ENCODE measurements at places on chromosomes 16 and 17.

- no peak for DNase-seq
These were observed 63.1 kb downstream of the STX8 start for GRCh38 chr17:9512323-9513168.

GRCh38 chr17:8964801-8965393, 610 bp downstream of the PIK3R5 start:
- DNase-seq: no peak

DNA sequence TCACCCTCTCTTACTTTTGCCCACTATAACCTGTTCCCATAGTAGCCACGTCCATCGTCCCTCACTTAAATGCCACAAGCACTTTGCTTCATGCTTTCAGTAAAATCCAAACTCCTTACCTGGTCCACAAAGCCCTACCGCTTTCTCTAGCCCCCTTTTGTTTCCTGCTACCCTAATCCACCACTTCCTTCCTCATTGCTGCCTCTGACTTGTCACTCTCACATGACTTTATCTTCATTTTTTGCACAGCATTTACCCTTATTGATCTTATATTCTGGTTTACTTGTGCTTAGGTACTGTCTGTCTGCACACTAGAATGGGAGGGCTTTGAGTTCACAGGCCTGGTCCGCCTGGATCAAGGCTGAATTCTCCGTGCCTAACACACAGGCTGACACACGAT, 340.0 kb downstream of the XYLT1 start:
- DNase-seq: no peak

- no peak for DNase-seq
These were observed 1.0 kb downstream of the RNF166 start for GRCh38 chr16:88705076-88705684.

- DNase-seq: no peak
These were observed 45.3 kb downstream of the BRD7 start for GRCh38 chr16:50323335-50324011.

All from vagina (tissue), 2 donors.